ENCODE measurements at places on chromosomes 13 and 19.

- peak within 1 kb of the TSS; percentile 79 for H3K27ac ChIP-seq
- H3K4me1 ChIP-seq, result peaks cover 55% of the 10 kb centered on the region
- H3K36me3 ChIP-seq, result peaks cover 7% of the 10 kb centered on the region
- DNase-seq, result peak; percentile 99
- H3K4me3 ChIP-seq, result peak within 1 kb of the TSS; percentile 70
These were observed at the start of gene DEDD2 for GRCh38 chr19:42217520-42218437. Gene DEDD2 (minus strand): TSS chr19:42217677. CDS start chr19:42217007, 670 bp downstream.

GRCh38 chr13:44399074-44399473, 25.4 kb downstream of the SERP2 start:
- H3K27ac ChIP-seq, result no peak overlapping the region
- H3K36me3 ChIP-seq, result no peaks in the 10 kb centered on the region
- DNase-seq, result no peak
- H3K27me3 ChIP-seq, result no peaks in the 10 kb centered on the region

DNA sequence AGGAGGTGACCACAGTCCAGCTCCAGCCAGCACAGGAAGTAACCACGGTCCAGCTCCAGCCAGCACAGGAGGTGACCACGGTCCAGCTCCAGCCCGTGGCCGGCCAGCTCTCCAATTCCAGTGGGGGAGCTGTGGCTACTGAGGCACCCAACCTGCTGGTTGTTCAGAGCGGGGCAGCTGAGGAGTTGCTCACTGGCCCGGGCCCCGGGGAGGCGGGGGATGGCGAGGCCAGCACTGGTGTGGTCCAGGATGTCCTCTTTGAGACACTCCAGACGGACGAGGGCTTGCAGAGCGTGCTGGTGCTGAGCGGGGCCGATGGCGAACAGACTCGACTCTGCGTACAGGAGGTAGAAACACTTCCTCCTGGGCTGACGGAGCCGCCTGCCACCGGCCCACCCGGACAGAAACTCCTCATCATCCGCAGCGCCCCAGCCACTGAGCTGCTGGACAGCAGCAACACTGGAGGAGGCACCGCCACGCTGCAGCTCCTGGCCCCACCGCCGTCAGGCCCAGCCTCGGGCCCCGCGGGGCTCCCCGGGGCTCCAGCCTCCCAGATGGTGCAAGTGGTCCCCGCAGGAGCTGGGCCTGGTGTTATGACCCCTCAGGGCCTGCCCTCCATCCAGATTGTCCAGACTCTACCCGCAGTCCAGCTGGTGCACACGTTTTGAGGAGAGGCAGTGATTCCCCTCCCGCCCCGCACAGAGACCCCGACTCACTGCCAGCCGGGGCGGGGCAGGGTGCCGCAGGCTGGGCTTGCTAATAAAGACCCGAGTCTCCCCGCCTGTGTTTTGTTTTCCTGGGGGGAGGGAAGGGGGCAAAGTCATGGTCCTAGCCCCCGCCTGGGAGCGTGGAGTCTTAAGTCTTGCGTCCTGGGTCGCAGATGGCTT, 1.0 kb upstream of the NAT14 start:
- H3K4me1 ChIP-seq, result peaks cover 48% of the 10 kb centered on the region
- peak; percentile 67 for DNase-seq
- no peak overlapping the region for H3K27ac ChIP-seq
- H3K36me3 ChIP-seq, result peaks cover 24% of the 10 kb centered on the region
- no peaks in the 10 kb centered on the region for H3K27me3 ChIP-seq
- H3K4me3 ChIP-seq, result peak overlapping the region; percentile 61

- DNase-seq, result no peak
- no peak overlapping the region for H3K4me3 ChIP-seq
- H3K36me3 ChIP-seq, result no peaks in the 10 kb centered on the region
- H3K27ac ChIP-seq, result peak overlapping the region; percentile 23
These were observed 3.2 kb downstream of the OXGR1 start for GRCh38 chr13:96991072-96991471.

- H3K27me3 ChIP-seq, result no peaks in the 10 kb centered on the region
- no peak overlapping the region for H3K4me3 ChIP-seq
- H3K27ac ChIP-seq, result no peak overlapping the region
These were observed 59.2 kb upstream of the MYCBP2 start for GRCh38 chr13:77386046-77386445.

- H3K27ac ChIP-seq, result no peak overlapping the region
- DNase-seq, result no peak
- no peaks in the 10 kb centered on the region for H3K27me3 ChIP-seq
- no peak overlapping the region for H3K4me3 ChIP-seq
- H3K36me3 ChIP-seq, result no peaks in the 10 kb centered on the region
These were observed 25.5 kb downstream of the FGF14 start for GRCh38 chr13:102376318-102376717.

- no peak for DNase-seq
- no peak overlapping the region for H3K27ac ChIP-seq
- no peaks in the 10 kb centered on the region for H3K4me1 ChIP-seq
- no peaks in the 10 kb centered on the region for H3K36me3 ChIP-seq
- H3K4me3 ChIP-seq, result no peak overlapping the region
These were observed 13.2 kb upstream of the CYP4F22 start for GRCh38 chr19:15495151-15495550.

- no peak overlapping the region for H3K4me3 ChIP-seq
- no peaks in the 10 kb centered on the region for H3K4me1 ChIP-seq
- H3K27me3 ChIP-seq, result no peaks in the 10 kb centered on the region
- DNase-seq, result no peak
- H3K36me3 ChIP-seq, result no peaks in the 10 kb centered on the region
- H3K27ac ChIP-seq, result no peak overlapping the region
These were observed 682.4 kb downstream of the UQCRFS1 start for GRCh38 chr19:28530406-28531035.

DNA sequence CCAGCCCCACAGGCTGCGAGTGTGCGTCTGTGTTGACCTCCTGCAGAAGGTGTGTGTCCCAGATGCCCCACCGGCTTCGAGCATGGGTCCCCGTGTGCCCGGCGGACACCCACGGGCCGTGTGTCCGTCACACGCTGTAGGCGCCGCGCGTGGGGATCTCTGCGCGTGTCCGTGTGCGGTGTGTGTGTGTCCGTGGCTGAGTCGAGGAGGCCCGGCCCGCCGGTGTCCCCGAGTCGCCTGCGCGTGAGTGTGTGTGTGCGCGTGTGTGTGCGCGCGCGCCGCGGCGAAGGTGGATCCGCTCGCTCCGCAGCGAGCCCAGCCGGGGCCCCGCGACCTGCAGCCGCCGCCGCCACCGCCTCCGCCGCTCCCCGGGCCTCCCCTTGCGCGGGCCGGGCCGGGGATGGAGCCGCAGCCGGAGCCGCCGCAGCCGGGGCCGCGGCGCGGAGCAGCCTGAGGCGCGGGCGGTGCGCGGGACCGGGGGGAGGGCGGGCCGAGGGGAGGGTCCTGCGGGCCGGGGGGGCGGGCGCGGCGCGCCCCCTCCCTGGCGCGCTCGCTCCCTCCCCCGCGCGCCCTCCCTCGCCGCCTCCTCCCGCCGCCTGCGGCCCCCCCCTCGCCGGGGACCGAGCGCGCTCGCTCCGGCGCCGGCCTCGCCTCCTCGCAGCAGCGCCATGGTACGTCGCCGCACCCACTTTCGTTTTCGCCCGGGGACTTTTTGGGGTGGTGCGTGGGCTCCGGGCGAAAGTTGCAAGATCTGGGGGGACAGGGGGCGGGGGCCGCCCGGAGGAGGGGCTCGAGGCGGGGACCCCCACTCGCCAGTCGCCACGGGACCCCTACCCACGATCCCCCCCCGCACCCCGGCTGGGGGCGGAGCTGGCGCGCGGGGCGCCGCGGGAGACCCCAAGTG, 7.1 kb upstream of the NFIC start:
- H3K4me1 ChIP-seq, result peaks cover 44% of the 10 kb centered on the region
- H3K27me3 ChIP-seq, result no peaks in the 10 kb centered on the region
- H3K4me3 ChIP-seq, result peak overlapping the region; percentile 84
- DNase-seq, result no peak
- peak overlapping the region; percentile 99 for H3K27ac ChIP-seq
- H3K36me3 ChIP-seq, result no peaks in the 10 kb centered on the region

GRCh38 chr19:703329-703650, 5.4 kb upstream of the PALM start:
- no peaks in the 10 kb centered on the region for H3K27me3 ChIP-seq
- H3K4me1 ChIP-seq, result peaks cover 21% of the 10 kb centered on the region
- no peaks in the 10 kb centered on the region for H3K36me3 ChIP-seq
- no peak overlapping the region for H3K27ac ChIP-seq

DNA sequence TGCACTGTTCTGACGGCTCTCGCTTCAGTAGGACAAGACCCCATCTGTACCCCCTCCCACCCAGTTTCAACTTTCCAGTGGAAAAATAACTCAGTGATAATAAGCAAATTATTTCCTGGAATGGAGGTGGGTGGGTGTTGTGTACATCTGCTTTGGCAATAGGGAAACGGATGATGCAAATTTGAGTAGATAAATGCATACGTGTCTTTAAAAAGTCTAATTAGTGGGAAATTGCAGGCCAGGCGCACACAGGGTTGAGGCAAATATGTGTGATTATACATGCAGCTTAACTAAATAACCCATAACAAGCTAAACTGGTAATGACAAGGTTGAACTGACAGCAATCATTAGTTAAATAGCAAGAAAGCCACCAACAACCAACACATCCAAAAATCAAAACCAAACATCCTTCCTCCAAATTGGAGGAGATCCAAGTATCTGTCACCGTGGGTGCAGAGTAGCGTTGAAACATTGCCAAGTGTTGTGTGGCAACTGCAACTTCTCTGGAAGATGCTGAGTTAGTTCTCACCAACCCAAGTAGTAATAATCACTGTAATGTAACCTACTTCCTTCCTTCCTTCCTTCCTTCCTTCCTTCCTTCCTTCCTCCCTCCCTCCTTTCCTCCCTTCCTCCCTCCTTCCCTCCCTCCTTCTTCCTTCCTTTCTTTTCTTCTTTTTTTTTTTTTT, 54.6 kb downstream of the TRPM4 start:
- no peak overlapping the region for H3K27ac ChIP-seq
- H3K4me1 ChIP-seq, result peaks cover 12% of the 10 kb centered on the region
- H3K36me3 ChIP-seq, result peaks cover 29% of the 10 kb centered on the region
- DNase-seq, result no peak
- H3K4me3 ChIP-seq, result no peak overlapping the region

GRCh38 chr13:44697058-44697457, 120.9 kb upstream of the TSC22D1 start:
- H3K4me1 ChIP-seq, result no peaks in the 10 kb centered on the region
- no peak for DNase-seq
- no peaks in the 10 kb centered on the region for H3K36me3 ChIP-seq
- no peak overlapping the region for H3K27ac ChIP-seq
- no peak overlapping the region for H3K4me3 ChIP-seq
- H3K27me3 ChIP-seq, result no peaks in the 10 kb centered on the region

GRCh38 chr19:14048443-14049153, 13.3 kb downstream of the PALM3 start:
- H3K27me3 ChIP-seq, result no peaks in the 10 kb centered on the region
- H3K4me1 ChIP-seq, result no peaks in the 10 kb centered on the region
- no peak overlapping the region for H3K27ac ChIP-seq
- no peak for DNase-seq
- no peak overlapping the region for H3K4me3 ChIP-seq
- H3K36me3 ChIP-seq, result no peaks in the 10 kb centered on the region

- no peak for DNase-seq
- H3K27ac ChIP-seq, result no peak overlapping the region
- no peaks in the 10 kb centered on the region for H3K27me3 ChIP-seq
- H3K4me1 ChIP-seq, result no peaks in the 10 kb centered on the region
These were observed 29.6 kb downstream of the EPN1 start for GRCh38 chr19:55704494-55705245.

- no peaks in the 10 kb centered on the region for H3K36me3 ChIP-seq
- peaks cover 45% of the 10 kb centered on the region for H3K27me3 ChIP-seq
These were observed 9.1 kb upstream of the POP4 start for GRCh38 chr19:29596885-29597525.

DNA sequence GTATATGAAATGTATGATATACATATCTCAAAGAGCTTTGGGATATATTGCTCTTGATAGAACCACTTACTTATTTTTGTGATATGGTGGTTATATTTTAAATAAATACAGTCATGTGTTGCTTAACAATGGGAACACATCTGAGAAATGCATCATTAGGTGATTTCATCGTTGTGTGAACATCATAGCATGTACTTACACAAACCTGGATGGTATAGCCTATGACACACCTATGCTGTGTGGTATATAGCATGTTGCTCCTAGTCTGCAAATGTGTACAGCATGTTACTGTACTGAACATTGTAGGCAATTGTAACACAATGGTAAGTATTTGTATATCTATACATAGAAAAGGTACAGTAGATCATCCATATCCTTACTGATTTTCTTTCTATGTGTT, 7.7 kb downstream of the RB1 start:
- peaks cover 9% of the 10 kb centered on the region for H3K4me1 ChIP-seq
- no peaks in the 10 kb centered on the region for H3K27me3 ChIP-seq
- H3K36me3 ChIP-seq, result peaks cover 9% of the 10 kb centered on the region
- DNase-seq, result no peak
- H3K4me3 ChIP-seq, result no peak overlapping the region

DNA sequence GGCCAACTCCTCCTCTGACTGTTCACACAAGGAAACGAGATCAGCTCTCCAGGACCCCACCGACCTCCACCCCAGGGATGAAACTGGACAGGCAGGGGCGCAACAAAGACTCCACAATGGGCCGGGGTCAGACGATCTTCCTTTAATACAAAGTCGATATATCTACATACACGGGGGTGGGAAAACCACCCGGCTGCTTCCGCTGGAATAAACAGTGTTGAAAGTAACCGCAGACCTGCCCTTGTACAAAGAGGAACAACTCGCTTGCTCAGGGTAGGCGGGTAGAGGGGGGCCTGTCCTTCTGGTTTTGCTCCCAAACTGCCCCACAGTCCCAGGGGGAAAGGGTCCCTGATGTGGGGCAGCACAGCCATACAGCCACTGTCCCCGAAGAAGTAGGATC, 135.2 kb downstream of the PTPRS start:
- H3K27me3 ChIP-seq, result no peaks in the 10 kb centered on the region
- no peak for DNase-seq
- peaks cover 45% of the 10 kb centered on the region for H3K36me3 ChIP-seq
- no peaks in the 10 kb centered on the region for H3K4me1 ChIP-seq

DNA sequence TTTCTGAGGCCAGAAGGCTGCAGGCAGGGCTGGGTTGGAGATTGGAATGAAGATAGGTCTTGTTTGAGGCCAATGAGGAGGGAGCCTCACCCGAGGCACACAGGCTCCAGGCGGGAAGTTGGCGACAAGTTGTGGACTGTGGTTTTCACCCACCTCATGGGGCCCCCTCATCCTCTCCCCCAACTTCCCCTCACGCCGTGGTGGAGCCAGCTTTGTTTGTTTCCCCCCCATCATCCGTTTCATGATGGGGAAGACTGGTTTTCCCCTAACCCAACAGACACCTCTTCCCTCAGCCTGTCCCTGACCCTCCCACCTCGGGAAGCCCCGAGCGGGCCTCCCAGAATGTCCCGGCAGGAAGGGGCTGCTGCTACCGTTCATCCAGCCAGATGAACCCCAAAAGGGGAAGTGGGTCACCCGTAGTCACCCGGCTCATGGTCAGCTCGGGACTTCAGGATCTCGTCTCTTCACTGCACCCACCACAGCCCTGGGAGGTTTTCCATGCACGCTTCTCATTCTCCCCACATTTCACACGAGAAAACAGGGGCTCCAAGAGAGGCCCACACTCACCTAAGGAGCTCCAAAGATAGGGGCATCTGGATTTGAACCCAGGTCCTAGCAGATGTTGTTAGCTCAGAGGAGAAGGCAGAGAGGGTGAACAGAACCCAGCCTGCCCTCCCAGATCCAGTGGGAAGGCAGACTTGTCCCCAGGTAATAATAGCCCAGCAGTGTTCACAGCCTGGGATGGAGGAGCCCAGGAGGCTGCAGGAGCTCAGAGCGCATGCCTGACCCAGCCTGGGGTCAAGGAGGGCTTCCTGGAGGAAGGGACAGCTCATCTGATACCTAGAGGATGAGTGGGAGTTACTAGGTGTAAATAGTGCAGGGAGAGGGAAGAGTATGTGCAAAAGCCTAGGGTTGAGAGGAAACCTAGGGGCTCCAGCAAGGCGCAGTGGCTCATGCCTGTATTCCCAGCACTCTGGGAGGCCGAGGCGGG, 23.5 kb downstream of the CEACAM16 start:
- H3K27ac ChIP-seq, result no peak overlapping the region
- H3K27me3 ChIP-seq, result no peaks in the 10 kb centered on the region
- no peak for DNase-seq
- H3K36me3 ChIP-seq, result no peaks in the 10 kb centered on the region

Measured in suprapubic skin (tissue), 4 donors.